ENCODE measurements at places on chromosomes 7 and 10. TPM values are rescaled to one million over a fixed set of nuclear protein-coding genes. Genes with fewer than 3 reads are reported as not detected.

The DKK1 gene
- total RNA-seq: not detected

The RBP3 gene
- not detected for total RNA-seq

The TAS2R3 gene
- total RNA-seq: 0.50 TPM

The PRKAR2B gene
- 1.9 TPM for total RNA-seq

The BNIP3 gene
- total RNA-seq: 61.5 TPM

The FFAR4 gene
- total RNA-seq: not detected

The GRID2IP gene
- total RNA-seq: not detected

The CALY gene
- total RNA-seq: not detected

The UNC5B gene
- not detected for total RNA-seq

The GBX1 gene
- total RNA-seq: not detected

The ASIC3 gene
- total RNA-seq: 2.8 TPM

- DNase-seq: no peak
- no peaks in the 10 kb centered on the region for H3K36me3 ChIP-seq
- H3K27ac ChIP-seq: no peak overlapping the region
- no peak overlapping the region for H3K4me3 ChIP-seq
- H3K4me1 ChIP-seq: no peaks in the 10 kb centered on the region
- H3K27me3 ChIP-seq: no peaks in the 10 kb centered on the region
Measured at GRCh38 chr7:75650681-75651080, 88.1 kb downstream of the HIP1 start.

DNA sequence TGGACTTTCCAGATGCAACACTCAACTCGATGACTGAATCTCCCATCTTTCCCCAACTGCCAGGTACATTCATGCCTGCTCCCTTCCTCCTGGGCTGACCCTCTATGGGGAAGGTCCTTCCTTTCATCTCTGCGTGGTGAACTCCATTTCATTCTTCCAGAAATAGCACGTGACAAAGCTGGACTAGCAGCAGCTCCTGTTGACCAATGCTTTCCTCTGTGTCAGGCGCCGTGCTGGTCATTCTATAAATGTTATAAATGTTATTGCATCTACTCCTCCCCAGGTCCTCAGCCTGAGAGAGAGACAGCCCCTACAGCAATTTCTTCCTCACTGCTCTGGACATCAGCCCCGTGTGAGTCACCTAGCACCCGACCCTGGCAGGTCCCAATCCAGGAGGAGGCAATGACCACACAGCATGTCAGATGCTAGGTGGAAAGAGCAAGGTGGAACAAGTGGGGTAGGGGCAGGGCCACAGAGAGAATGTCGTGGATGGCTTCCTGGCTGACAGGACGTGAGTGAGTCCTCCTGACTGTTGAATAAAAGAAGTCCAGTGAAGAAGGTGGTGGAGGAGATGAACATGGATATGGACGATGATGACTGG lies 178.1 kb downstream of the ADAM12 start:
- H3K4me1 ChIP-seq: no peaks in the 10 kb centered on the region
- H3K4me3 ChIP-seq: no peak overlapping the region
- H3K27me3 ChIP-seq: no peaks in the 10 kb centered on the region
- no peak for DNase-seq

DNA sequence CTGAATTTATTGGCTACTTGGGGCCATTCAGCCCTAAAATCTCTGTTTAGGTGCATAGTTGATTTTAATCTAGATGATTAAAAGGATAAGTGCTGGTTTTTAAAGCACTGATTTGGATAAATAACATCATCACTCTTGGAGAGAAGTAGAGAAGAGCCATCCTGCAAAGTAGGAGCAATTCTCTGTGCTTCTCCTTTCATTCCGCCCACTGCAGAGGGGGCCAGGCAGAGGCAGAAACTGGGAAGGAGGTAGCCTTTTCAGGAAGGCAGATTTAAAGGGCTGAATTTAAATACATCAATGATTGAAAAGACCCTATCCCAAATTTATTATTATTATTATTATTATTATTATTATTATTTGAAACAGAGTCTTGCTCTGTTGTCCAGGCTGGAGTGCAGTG lies 14.1 kb downstream of the MAP3K8 start:
- no peak for DNase-seq
- H3K27ac ChIP-seq: no peak overlapping the region
- no peak overlapping the region for H3K4me3 ChIP-seq
- peaks cover 63% of the 10 kb centered on the region for H3K36me3 ChIP-seq
- no peaks in the 10 kb centered on the region for H3K27me3 ChIP-seq

DNA sequence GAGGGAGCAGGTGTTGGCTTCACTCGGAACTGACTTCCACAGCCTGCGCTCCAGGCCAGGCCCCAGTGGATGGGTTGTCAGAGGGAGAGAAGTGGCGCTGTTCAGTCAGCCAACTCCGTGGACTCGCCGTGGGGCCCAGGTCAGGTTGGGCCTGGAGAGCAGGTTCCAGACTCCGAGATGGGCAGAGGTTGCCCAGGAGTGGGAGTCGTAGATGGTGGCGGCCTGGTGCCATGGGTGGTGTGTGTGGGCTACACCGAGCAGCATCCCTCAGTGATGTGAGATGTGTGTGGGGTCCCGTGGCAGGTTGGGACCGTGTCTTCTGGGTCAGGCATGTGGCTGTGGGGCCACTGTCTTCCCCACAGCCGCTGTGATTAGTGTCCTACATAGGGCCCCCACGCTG lies 10.4 kb downstream of the ZNF316 start:
- no peaks in the 10 kb centered on the region for H3K4me1 ChIP-seq
- H3K36me3 ChIP-seq: peaks cover 75% of the 10 kb centered on the region
- H3K4me3 ChIP-seq: no peak overlapping the region
- DNase-seq: no peak
- no peak overlapping the region for H3K27ac ChIP-seq
- H3K27me3 ChIP-seq: no peaks in the 10 kb centered on the region

DNA sequence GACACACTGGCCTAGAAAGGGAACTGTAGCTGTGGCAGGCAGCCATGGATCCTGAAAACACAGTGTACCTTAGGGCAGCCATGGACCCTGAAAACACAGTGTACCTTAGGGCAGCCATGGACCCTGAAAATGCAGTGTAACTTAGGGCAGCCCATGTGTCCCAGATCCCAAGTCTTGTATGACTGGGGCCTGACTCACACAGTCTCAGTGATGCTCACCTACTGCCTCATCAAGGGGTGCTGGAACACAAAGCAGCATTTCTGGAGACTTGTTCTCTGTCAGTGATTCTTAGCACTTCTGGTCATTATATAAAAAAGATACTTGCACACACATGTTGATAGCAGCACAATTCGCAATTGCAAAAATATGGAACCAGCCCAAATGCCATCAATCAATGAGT lies 70.2 kb upstream of the LAMB4 start:
- DNase-seq: no peak
- no peaks in the 10 kb centered on the region for H3K27me3 ChIP-seq
- no peaks in the 10 kb centered on the region for H3K36me3 ChIP-seq
- no peak overlapping the region for H3K27ac ChIP-seq
- H3K4me3 ChIP-seq: no peak overlapping the region

DNA sequence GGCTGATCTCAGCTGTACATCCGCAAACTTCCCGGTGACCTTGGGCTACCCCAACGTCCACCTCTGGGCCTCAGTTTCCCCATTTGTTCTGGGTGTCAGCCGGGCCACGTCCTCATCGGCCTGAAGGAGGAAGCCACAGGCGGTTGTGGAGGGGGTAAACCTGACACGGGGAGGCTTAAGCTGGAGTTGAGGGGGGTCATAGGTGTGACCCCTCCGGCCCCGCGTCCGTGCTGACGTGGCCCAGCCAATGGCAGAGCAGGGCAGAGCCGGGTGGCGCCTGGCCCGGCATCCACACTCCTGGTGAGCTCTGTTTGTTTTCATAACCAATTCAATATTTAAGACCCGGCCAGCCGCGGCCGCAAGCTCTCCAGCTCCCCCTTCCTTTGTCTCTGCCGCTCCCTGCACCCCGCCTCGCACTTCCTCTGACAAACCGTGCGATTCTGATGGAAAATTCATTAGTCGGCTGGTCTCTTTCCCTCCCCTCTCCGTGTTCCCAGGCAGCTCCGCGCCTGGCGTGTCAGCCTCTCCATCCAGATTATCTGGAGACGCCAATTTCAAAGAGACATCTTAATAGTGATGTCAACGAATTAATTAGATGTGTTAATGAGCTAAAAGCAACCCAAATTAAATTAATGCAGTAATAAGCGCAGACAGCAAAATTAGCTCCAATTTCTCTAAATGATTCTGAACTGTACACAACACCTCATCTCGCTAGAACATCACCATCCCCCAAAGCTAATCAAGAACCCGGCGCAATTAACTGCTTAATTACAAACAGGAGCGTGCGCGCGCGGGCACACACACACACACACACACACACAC lies 55.4 kb downstream of the MICALL2 start:
- no peak overlapping the region for H3K27ac ChIP-seq
- H3K36me3 ChIP-seq: no peaks in the 10 kb centered on the region
- H3K27me3 ChIP-seq: peaks cover 27% of the 10 kb centered on the region
- no peaks in the 10 kb centered on the region for H3K4me1 ChIP-seq

DNA sequence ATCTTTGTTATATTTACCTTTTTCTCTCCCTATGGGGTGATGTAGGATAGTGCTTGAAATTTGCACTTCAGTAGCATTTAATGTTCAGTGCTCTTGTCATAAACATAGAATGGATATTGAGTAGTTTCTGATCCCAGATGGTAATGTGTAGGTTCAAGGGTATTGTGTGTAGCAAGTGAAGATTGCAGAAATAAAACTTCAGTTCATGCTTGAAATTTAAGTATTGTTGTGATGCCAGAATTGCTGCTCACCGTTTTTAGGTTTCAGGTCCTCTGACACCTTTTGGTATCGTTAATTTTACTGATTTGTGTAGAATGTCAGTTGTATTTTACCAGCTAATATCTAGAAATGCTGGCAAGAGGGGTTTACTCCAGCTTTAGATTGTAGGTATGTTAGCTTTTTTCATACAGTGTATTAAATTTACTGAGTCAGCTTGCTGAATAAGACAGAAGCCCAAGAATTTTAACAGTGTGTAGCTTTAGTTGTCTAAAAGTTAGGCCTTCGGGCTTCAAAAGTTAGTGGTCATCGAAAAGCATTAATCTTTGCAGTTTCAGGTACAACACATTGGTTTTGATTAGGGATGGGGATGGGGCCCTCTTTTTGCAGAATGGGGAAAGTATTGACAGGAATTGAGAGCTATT lies 1.9 kb downstream of the PTEN start:
- H3K4me1 ChIP-seq: peaks cover 43% of the 10 kb centered on the region
- no peaks in the 10 kb centered on the region for H3K27me3 ChIP-seq

DNA sequence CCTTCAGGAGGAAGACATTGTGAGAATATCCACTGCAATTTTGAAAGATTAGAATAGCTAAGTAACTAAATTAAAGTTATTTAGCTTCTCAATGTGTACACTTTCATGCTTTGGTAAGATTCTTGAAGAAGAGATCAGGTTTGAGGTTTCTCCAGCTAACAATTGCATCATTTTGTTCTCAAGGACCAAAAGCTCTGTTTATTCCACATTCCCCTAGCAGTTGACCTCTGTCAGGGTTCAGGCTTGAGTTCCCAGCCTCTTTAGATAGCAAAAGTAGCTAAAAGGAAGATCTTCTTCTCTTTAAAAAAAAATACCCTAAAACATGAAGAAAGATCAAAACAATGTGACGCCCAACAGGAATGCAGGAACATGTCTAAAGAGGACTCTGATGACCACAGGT lies 179.4 kb upstream of the IGFBP3 start:
- DNase-seq: no peak
- no peaks in the 10 kb centered on the region for H3K4me1 ChIP-seq
- H3K4me3 ChIP-seq: no peak overlapping the region
- no peak overlapping the region for H3K27ac ChIP-seq
- no peaks in the 10 kb centered on the region for H3K36me3 ChIP-seq

DNA sequence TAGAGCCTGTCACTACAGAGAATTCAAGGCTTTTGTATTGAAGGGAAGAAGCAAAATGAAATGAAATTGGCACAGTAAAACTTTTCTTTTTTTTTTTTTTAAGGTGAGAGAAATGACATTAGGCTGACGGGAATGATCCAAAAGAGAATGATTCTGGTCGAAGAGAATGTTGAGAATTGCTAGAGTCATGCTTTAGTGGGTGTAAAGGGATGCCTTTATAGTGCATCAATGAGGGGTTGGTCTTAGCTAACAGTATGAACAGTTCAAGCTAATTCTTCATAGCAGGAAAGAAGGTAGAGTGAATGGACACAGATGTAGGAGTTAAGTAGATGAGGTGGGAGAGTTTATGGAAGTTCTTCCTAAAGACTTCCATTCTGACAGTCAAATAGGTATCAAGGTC lies 32.3 kb upstream of the LSM8 start:
- peaks cover 34% of the 10 kb centered on the region for H3K27me3 ChIP-seq
- no peak overlapping the region for H3K4me3 ChIP-seq
- no peaks in the 10 kb centered on the region for H3K4me1 ChIP-seq
- DNase-seq: no peak
- H3K36me3 ChIP-seq: no peaks in the 10 kb centered on the region

GRCh38 chr7:2968176-2968575 lies 75.5 kb downstream of the CARD11 start:
- H3K27me3 ChIP-seq: no peaks in the 10 kb centered on the region
- H3K4me1 ChIP-seq: peaks cover 15% of the 10 kb centered on the region
- no peak overlapping the region for H3K4me3 ChIP-seq
- no peak overlapping the region for H3K27ac ChIP-seq
- DNase-seq: peak; percentile 7

DNA sequence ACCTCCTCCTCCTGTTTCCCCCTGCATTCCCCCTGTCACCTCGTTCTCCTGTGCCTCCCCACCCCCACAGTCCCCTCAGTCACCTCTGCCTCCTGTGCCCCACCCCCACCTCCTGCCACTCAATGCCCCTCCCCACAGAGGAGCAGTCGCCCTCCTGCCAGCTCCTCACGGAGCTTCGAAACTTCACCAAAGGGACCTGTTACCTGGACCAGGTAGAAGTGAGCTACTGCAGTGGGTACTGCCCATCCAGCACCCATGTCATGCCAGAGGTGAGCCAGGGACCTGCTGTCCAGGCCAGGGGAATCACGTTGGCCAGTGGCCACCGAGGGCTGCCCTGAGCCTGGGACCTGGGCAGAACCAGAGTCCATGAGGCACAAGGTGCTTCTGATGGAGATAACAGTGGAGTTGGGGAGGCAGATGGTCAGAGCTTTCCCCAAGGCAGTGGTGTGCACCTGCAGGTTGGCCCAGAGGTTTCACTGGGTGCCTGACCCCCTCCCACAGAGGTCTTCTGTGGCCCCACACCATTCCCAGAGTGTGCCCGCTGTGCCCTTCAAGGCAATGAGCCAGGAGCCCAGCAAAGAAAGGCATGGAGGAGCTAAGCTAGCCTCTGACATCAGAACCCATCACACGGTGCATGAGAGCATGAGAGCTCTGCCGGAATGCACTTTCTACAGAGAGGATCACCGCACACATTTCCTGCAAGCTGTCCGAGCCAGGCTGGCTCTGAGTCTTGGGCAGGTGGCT lies 7.0 kb upstream of the ZNF862 start:
- H3K27ac ChIP-seq: no peak overlapping the region
- H3K4me1 ChIP-seq: peaks cover 5% of the 10 kb centered on the region
- no peaks in the 10 kb centered on the region for H3K36me3 ChIP-seq
- no peak overlapping the region for H3K4me3 ChIP-seq

GRCh38 chr10:68348265-68348741 lies 15.6 kb upstream of the PBLD start:
- peak; percentile 65 for DNase-seq
- peaks cover 45% of the 10 kb centered on the region for H3K36me3 ChIP-seq
- H3K27me3 ChIP-seq: no peaks in the 10 kb centered on the region
- peak overlapping the region; percentile 54 for H3K27ac ChIP-seq

- peaks cover 3% of the 10 kb centered on the region for H3K36me3 ChIP-seq
- no peaks in the 10 kb centered on the region for H3K4me1 ChIP-seq
- no peak overlapping the region for H3K4me3 ChIP-seq
- H3K27ac ChIP-seq: no peak overlapping the region
Measured at GRCh38 chr7:144454256-144455039, 51.0 kb upstream of the NOBOX start.

- H3K27me3 ChIP-seq: peaks cover 64% of the 10 kb centered on the region
Measured at GRCh38 chr7:116522247-116522646, 2.6 kb upstream of the CAV1 start.
